ENCODE measurements at places on chromosomes 5 and 9.

- DNase-seq = no peak
Observed at GRCh38 chr5:6730407-6730806, 17.2 kb downstream of the TENT4A start.

GRCh38 chr5:80057921-80058320 is 22.8 kb downstream of the THBS4 start:
- DNase-seq = no peak

GRCh38 chr9:87322840-87323635 is 174.6 kb upstream of the DAPK1 start:
- DNase-seq = no peak

DNA sequence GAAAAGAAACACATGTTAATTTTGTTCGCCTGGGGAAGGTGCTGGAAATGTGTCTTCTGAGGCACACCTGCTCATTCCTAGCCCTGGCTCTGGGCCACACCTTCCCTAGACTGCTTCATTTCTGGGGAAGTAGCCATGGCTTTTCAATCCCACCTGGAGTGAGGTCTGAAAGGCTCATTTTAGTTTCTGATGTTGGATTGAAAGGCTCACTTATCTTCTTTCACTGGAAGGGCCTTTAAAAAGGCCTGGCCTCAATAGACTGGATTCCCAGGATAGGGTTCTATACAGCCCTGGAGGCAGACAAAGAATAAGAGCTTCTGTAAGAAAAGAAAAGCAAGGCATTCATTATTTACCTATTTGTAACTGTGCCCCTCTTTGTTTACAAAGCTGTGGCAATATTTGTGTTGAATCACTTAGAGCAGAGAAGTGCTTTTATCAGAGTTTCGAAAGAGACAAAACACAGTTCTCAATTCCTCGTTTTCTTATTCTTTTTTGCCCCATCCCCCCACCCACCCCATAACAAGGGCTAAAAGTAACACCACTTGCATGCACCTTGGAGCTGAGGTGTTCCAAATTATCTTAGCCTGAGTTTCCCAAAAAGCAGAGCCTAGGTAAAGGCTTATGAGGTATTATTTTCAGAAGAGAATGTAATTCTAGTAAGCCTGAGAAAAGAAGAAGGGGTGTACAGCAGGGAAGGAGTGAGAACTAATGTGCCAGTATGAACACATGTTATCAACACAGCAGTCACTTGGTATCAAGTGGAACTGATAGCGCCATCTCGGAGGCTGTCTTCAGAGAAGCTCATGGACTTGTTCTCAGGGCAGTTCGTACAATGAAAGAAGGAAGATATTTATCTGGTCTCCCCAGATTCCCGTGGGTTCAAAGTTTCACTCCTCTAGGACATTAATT is 413.1 kb downstream of the KCTD16 start:
- DNase-seq = no peak

- no peak for DNase-seq
Observed at GRCh38 chr5:178461004-178461730, 129.0 kb downstream of the COL23A1 start.

- no peak for DNase-seq
Observed at GRCh38 chr9:114224247-114224610, 68.9 kb downstream of the COL27A1 start.

DNA sequence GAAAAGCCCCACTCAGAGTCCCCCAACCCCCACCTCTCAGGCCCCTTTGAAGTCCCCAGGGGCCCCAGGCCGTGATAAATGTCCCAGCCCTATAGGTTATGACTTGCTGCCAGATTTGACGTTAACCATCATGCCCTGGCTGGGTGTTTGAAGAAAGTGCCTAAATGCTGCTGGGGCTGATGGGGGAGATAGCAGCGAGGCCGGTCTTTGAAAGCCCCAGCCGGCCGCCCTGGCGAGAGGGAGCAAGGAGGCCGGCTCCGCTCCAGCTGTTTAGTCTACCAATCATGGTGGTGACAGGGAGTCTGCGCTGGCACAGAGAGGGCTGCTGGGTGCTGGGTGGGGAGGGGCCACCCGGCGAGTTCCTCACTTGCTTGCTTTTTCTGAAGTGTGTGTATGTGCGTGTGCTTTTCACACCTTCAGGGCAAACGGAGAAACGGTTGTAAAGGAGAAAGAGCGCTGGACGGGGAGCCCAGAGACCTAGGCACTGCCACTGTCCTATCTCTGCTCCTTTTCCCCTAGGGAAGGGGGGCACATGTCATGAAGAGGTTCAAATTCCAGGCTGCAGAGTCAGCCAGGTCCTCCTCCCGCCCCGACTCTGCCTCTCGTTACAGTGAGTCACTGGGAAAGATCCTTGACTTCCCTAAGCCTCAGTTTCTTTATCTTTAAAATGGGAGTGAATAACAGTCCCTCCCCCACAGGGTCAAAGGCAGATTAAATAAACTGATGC is 126.1 kb upstream of the HAND1 start:
- no peak for DNase-seq
